Purkinje cell (primary cell): ENCODE measurements at places on chromosomes 7 and 10. TPM values are rescaled to one million over a fixed set of nuclear protein-coding genes. Genes with fewer than 3 reads are reported as not detected.

The PTPRN2 gene
- 1.4 and 7.6 TPM in 2 replicates for polyA plus RNA-seq

The NEUROG3 gene
- polyA plus RNA-seq: not detected in 2 replicates

The SPDYE16 gene
- 0.38 and 0.51 TPM in 2 replicates for polyA plus RNA-seq

The ASB15 gene
- 0.28 TPM in 1 of 2 replicates, not detected in the other for polyA plus RNA-seq

The TMEM229A gene
- 2.7 and 3.3 TPM in 2 replicates for polyA plus RNA-seq

The SORCS3 gene
- polyA plus RNA-seq: 0.69 and 5.0 TPM in 2 replicates

The TMEM236 gene
- 0.13 TPM in 1 of 2 replicates, not detected in the other for polyA plus RNA-seq

The EPHA1 gene
- polyA plus RNA-seq: not detected in 2 replicates

The CNPY1 gene
- 3.8 and 13.5 TPM in 2 replicates for polyA plus RNA-seq

The CHST15 gene
- polyA plus RNA-seq: 27.7 and 38.8 TPM in 2 replicates

The CEP55 gene
- not detected in 2 replicates for polyA plus RNA-seq

The PRTFDC1 gene
- polyA plus RNA-seq: 38.9 and 44.5 TPM in 2 replicates

The FAM241B gene
- polyA plus RNA-seq: 18.0 and 24.0 TPM in 2 replicates

The SPRN gene
- polyA plus RNA-seq: 0.51 and 0.73 TPM in 2 replicates

The FGF8 gene
- polyA plus RNA-seq: not detected in 2 replicates

The DNAH11 gene
- polyA plus RNA-seq: not detected in 2 replicates

The NXPH1 gene
- 4.6 TPM in 1 of 2 replicates, not detected in the other for polyA plus RNA-seq

The LYZL2 gene
- polyA plus RNA-seq: not detected in 2 replicates

The NYAP1 gene
- not detected in 2 replicates for polyA plus RNA-seq

The FBXL13 gene
- polyA plus RNA-seq: 0.82 and 2.5 TPM in 2 replicates

The TBXAS1 gene
- 0.32 and 2.6 TPM in 2 replicates for polyA plus RNA-seq

The HSPA12A gene
- 58.0 and 62.9 TPM in 2 replicates for polyA plus RNA-seq

The GPR15LG gene
- polyA plus RNA-seq: not detected in 2 replicates

The ADD3 gene
- polyA plus RNA-seq: 86.2 and 102 TPM in 2 replicates
